HFFc6 (cell line): ENCODE measurements at places on chromosomes 1 and 21. TPM values are rescaled to one million over a fixed set of nuclear protein-coding genes. Genes with fewer than 3 reads are reported as not detected.
A peak's percentile ranks its signal among the peaks of the same experiment; 100 is the strongest.

GRCh38 chr1:54260810-54261209 lies 60.8 kb downstream of the MRPL37 start:
- DNase-seq: no peak
- no peaks in the 10 kb centered on the region for H3K4me1 ChIP-seq
- H3K27me3 ChIP-seq: no peaks in the 10 kb centered on the region; the same call in 1 of the 2 replicates

- no peak for DNase-seq
- H3K4me3 ChIP-seq: no peak overlapping the region
- H3K27ac ChIP-seq: no peak overlapping the region
- peaks cover 1% of the 10 kb centered on the region; the same call in 1 of the 2 replicates for H3K27me3 ChIP-seq
These were observed 264.0 kb downstream of the CTH start for GRCh38 chr1:70674941-70675685.

DNA sequence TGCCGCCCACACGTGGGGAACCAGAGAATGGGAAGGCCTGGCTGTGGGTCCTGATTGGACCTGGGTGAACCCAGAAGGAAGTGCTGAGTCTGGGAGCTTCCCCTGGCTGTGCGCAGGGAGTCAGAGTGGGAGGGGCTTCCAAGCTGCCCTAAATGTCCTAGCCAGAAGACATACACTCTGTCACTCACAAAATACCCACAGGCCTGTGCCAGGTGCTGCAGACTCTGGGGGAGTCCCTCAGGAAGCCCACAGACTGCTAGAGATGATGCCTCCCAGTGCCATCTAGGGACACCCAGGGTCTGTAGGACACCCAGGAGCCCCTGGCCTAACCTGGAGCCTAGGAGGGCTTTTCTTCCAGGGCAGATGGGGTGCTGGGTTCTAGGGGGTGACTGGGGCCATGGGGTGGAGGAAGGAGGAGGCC lies 33.7 kb upstream of the LRP8 start:
- no peak overlapping the region for H3K27ac ChIP-seq
- DNase-seq: no peak
- peaks cover 7% of the 10 kb centered on the region for H3K36me3 ChIP-seq
- no peaks in the 10 kb centered on the region for H3K4me1 ChIP-seq

GRCh38 chr1:186680245-186681061 lies at the start of gene PTGS2:
PTGS2 (minus strand) TSS chr1:186680423; CDS start chr1:186680290, 133 bp downstream.
- peak within 1 kb of the TSS; percentile 98 for H3K27ac ChIP-seq
- peak; percentile 97 for DNase-seq
- H3K36me3 ChIP-seq: peaks cover 29% of the 10 kb centered on the region
- H3K4me3 ChIP-seq: peak within 1 kb of the TSS; percentile 99
- peaks cover 63% of the 10 kb centered on the region for H3K4me1 ChIP-seq

GRCh38 chr1:77230051-77230450 lies 10.8 kb upstream of the PIGK start:
- peaks cover 17% of the 10 kb centered on the region for H3K4me1 ChIP-seq
- no peaks in the 10 kb centered on the region for H3K27me3 ChIP-seq
- DNase-seq: no peak

DNA sequence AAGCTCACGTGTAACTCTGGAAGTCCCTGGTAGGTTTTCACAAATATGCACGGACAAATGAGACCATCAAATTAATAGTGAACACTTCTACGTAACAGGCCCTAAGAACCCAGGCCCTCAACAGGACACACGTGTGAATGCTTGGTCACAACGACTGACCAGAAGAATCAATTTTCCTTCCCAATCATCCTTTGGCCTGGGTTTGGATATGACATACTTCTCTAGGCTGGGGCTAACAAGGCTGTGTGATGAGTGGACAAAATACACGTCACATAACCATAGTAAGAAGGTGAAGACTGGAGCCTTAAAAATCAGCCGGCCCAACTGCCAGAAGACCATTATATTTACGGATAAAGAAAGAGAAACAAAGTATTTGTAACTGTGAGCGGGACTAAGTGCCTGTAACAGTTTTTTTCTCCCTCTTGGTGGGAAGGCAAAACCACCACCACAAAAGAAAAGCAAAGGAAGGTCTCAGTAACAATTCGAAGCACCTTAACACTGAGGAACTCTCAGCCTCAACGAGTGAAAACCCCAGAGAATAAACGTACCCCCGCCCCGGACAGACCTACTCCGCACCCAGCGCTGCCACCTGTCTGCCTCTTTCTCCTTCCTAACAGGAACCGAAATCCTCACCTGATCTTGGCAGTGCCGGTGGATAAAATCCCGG lies 450 bp downstream of the SDE2 start:
- peaks cover 2% of the 10 kb centered on the region; the same call in 1 of the 2 replicates for H3K27me3 ChIP-seq
- peaks cover 22% of the 10 kb centered on the region for H3K36me3 ChIP-seq
- peak overlapping the region; percentile 98 for H3K27ac ChIP-seq

DNA sequence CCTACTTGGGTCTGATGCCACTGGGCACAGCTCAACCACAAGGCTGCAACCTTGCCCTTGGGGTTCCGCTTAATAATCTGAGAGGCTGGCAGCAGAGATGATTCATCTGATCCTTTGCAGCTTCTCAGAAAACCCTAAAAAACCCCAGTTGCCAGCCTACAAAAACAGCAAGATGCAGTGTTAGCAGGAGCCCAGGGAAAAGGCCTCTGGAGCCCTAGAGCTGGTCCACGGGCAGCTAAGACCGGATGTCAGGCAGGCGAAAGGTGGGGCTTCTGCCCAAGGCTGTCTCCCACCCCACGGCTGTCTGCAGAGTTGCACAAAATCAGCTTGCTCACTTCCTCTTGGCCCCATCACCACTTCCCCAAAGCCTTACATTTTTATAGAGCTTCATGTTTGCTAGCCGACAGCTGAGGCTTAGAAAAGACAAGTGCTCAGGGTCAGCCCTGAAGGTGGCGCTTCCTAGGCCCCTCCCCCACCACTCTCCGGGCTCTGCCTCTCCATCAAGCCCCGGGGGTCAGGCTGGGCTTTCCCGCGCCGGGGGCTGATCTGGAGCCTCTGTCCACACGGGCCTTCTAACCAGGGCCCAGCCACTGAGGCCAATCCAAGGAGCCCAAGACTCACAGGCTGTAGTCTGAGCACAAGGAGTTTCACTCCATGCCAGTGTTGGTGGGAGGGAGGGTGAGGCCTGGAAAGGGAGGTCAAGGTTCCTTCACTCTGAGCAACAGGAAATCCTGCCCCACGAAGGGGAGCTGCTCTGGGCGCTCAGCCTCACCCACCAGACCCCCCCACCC lies 4.2 kb upstream of the ADORA3 start:
- no peaks in the 10 kb centered on the region for H3K36me3 ChIP-seq
- H3K27ac ChIP-seq: peak overlapping the region; percentile 94
- H3K27me3 ChIP-seq: peaks cover 6% of the 10 kb centered on the region; the same call in 1 of the 2 replicates
- peak; percentile 52 for DNase-seq
- H3K4me1 ChIP-seq: peaks cover 20% of the 10 kb centered on the region

Gene SRP9
- total RNA-seq: 219 to 258 TPM (median 226 TPM) in 3 replicates
